ENCODE measurements at places on chromosomes 2 and 18. TPM values are rescaled to one million over a fixed set of nuclear protein-coding genes. Genes with fewer than 3 reads are reported as not detected.
A peak's percentile ranks its signal among the peaks of the same experiment; 100 is the strongest.

UGT1A4 gene
- total RNA-seq, result not detected

CPO gene
- total RNA-seq, result not detected

GRCh38 chr2:120142528-120143219 is 80.5 kb downstream of the TMEM185B start:
- no peaks in the 10 kb centered on the region for H3K27me3 ChIP-seq
- H3K36me3 ChIP-seq, result no peaks in the 10 kb centered on the region
- no peak overlapping the region for H3K4me3 ChIP-seq
- no peak overlapping the region for H3K27ac ChIP-seq
- no peak for DNase-seq

DNA sequence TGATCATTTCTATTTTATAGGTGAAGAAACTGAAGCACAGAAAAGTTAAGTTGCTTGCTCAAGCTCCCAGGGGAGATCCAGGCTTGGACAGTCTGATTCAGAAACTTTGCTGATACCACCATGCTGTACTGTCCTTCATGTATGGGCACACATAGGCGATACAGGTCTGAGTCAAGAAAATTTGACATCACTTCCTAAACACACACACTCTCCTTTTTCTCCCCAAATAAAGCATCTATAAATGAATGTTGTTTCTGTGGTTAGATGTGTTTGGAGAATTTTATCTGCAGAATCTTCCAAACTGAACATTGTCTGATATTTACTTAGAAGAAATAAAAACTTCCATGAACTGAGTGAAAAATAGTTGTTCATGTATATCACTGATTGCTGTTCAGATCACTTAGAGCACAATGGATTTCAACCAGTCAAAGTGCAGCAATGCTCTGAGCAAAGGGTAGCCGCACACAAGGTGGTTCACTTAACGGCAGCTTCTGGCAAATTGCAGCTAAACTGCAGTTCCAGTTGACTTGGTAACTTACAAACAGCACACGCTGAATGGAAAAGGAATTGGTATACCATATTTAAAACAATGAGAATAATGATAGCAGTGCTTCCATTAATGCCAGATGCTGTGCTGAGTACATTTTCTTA is 10.0 kb upstream of the AGFG1 start:
- no peak for DNase-seq
- no peaks in the 10 kb centered on the region for H3K36me3 ChIP-seq
- no peaks in the 10 kb centered on the region for H3K27me3 ChIP-seq
- H3K4me1 ChIP-seq, result no peaks in the 10 kb centered on the region
- H3K4me3 ChIP-seq, result no peak overlapping the region

GRCh38 chr18:34153711-34154110 is 71.0 kb downstream of the NOL4 start:
- H3K4me3 ChIP-seq, result peak overlapping the region; percentile 27
- H3K27ac ChIP-seq, result no peak overlapping the region
- DNase-seq, result peak; percentile 21
- H3K27me3 ChIP-seq, result peaks cover 14% of the 10 kb centered on the region
- H3K36me3 ChIP-seq, result no peaks in the 10 kb centered on the region

DNA sequence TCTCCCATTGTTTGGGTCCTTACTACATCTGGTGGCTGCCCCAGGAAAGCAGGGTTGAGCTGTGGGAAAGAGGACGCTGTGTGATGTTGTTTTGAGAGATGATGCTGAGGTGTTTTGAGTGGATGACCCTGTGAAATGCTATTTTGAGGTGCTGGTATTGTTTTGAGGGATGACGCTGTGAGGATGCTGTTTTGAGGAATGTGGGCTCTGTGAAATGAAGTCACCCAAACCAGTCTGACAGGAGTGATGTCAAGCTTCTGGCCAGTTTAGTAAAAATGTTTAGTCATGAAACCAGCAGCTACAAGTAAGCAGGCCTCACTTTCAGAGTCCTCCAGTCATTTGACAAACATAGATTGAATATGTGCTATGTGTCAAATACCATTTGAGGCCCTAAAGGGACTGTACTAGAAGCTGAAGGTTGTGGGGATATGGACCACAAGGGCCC is 16.1 kb upstream of the PUM2 start:
- no peaks in the 10 kb centered on the region for H3K36me3 ChIP-seq
- no peaks in the 10 kb centered on the region for H3K4me1 ChIP-seq
- no peak overlapping the region for H3K4me3 ChIP-seq
- H3K27me3 ChIP-seq, result peaks cover 27% of the 10 kb centered on the region

GRCh38 chr18:32881009-32881408 is 108.2 kb upstream of the KLHL14 start:
- no peaks in the 10 kb centered on the region for H3K4me1 ChIP-seq
- H3K36me3 ChIP-seq, result no peaks in the 10 kb centered on the region
- no peak overlapping the region for H3K4me3 ChIP-seq
- no peak for DNase-seq
- H3K27me3 ChIP-seq, result no peaks in the 10 kb centered on the region
- no peak overlapping the region for H3K27ac ChIP-seq

DNA sequence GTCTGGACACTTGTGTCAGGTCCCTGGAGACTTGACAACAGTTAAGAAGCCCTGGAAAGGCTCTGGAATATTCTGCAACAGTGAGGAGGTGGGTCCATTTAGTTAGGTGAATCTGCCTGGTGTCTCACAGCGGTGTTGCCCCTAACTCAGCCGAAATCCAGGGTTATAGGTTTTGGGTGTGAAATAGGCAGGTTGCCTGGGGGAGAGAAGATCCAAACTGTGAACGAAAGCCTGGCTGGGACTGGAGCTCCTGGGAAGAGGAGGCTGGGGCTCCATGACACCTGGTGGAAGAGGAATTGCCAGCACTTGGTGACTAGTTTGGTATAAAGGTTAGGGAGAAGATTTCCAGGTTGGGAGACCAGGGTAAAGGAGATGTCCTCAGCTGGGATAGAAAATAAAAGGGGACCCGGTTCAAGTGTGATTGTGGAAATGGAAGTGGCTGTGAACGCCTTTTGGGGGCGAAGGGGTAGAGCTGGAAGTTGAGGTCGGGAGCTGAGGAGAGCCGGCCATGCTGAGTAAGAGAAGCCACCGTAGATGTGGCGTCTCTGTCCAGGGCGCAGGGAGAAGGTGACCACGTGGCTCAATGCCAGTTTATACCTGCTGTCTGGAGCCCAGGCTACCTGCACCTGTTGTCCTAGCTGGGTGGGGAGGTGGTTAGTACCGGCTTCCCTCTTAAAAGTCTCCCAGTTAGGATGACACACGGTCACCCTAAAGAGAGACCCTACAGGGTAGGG is 3.0 kb upstream of the GAREM2 start:
- H3K4me3 ChIP-seq, result no peak overlapping the region
- DNase-seq, result no peak
- no peaks in the 10 kb centered on the region for H3K4me1 ChIP-seq
- no peaks in the 10 kb centered on the region for H3K36me3 ChIP-seq
- H3K27ac ChIP-seq, result no peak overlapping the region

DNA sequence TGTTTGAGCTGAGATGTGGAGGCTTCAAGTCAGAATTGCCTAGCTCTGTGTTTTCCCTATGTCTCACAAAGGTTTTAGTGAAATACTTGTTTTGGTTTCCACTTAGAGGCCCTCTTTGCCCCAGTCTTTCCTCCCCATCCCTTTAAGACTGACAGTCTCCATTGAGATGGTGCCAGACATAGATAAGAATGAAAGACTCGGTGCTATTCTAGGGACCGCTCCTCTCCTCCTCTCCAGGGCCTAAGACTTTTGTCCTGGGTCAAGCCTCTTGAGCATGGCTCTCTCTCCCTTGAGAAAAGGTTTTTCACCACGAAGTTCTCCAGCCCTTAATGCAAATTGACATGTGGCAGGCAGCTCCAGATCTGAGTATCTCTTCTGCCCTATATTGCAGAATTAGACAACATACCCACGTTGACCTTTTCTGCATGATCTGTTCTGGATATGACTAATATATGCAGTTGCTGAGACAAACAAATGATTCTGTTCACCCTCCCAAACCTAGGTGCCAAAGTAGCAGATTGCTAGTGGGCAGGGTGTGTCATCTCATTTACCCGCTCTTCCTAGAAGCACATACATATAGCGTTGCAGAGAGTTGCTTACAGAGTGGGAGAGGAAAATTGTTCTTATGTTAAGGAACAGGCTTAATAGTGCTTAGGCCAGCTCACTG is 47.5 kb upstream of the ACSL3 start:
- no peak for DNase-seq
- H3K27ac ChIP-seq, result no peak overlapping the region

DNA sequence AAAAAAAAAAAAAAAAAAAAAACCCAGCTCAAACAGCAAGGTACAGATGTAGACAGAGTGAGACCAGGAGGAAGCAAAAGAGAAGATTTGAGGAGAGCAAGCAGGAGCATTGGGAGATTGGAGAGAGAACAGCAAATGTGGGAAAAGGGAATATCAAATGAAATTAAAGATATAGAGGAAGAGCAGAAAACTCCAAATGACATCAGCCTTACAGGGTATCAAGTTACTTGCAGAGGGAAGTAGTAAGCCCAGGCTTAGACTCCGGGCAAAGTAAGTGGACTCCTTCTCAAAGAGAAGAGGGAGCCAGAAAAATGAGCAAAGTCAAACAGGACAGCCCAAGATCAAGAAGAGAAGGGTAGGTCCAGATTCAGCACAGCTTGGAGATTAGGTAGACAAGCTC is 93.3 kb upstream of the PPP1CB start:
- H3K36me3 ChIP-seq, result no peaks in the 10 kb centered on the region
- H3K4me3 ChIP-seq, result no peak overlapping the region
- peaks cover 24% of the 10 kb centered on the region for H3K4me1 ChIP-seq
- H3K27ac ChIP-seq, result no peak overlapping the region

- H3K4me1 ChIP-seq, result no peaks in the 10 kb centered on the region
- no peak overlapping the region for H3K27ac ChIP-seq
- H3K36me3 ChIP-seq, result no peaks in the 10 kb centered on the region
- no peak overlapping the region for H3K4me3 ChIP-seq
- H3K27me3 ChIP-seq, result no peaks in the 10 kb centered on the region
Measured at GRCh38 chr2:201348758-201349157, 8.4 kb downstream of the FLACC1 start.

LRATD1 gene
- total RNA-seq, result not detected

- no peaks in the 10 kb centered on the region for H3K27me3 ChIP-seq
- no peak for DNase-seq
Measured at GRCh38 chr2:86464652-86465051, 23.5 kb downstream of the KDM3A start.

DNA sequence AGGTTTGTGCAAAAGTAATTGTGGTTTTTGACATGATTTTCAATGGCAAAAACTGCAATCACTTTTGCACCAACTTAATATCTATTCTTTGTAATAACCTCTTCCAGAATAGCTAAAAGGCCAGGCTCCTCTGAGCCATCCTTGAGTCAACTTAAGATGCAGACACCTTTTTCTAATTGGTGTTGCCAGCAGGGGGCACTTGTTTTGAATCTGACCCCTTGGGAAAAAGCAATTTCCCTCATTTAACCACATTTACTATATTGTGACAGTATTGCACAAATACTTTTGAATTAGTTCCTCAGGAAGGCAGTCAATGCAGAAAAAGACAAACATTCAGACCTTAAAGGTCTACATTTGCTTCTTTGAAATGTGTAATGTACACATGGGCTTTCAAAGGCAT is 78.6 kb upstream of the GALNT5 start:
- no peaks in the 10 kb centered on the region for H3K36me3 ChIP-seq
- no peak overlapping the region for H3K27ac ChIP-seq
- DNase-seq, result no peak
- peaks cover 27% of the 10 kb centered on the region for H3K4me1 ChIP-seq
- no peak overlapping the region for H3K4me3 ChIP-seq

DNA sequence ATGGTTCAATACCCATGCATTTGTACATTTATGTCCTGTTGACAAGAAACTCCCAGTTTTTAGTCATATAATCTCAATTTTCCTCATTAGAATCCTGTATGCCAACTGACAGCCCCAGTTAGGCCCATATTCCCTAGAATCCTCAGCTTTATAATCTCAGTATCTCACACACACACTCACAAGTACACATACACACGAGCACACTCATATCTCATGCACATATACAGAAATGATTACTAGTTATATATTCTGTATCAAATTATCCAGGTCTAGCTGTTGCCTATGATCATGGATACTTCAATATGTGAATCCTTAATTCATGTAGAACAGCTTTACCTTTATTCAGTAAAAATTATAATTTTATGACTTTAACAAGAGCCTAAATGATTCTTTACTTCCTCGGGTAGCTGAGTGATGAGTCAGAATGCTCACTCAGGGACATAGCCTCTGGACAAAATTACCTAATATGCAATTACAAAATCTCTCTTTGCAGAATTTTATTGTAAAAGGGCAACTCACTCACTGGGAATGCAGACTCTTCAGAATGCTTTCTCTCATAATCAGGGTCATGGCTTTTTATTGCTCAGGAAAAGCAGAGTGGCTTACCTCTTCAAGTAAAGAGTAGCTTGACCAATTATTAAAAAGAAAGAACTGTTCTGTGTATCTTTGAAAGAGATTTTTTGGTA is 193.6 kb upstream of the PIK3C3 start:
- no peak overlapping the region for H3K4me3 ChIP-seq
- no peaks in the 10 kb centered on the region for H3K36me3 ChIP-seq
- no peak overlapping the region for H3K27ac ChIP-seq
- H3K4me1 ChIP-seq, result no peaks in the 10 kb centered on the region
- H3K27me3 ChIP-seq, result peaks cover 5% of the 10 kb centered on the region
- DNase-seq, result no peak

GRCh38 chr18:8358033-8358765 is 251.0 kb upstream of the RAB12 start:
- no peaks in the 10 kb centered on the region for H3K27me3 ChIP-seq
- H3K4me3 ChIP-seq, result no peak overlapping the region
- DNase-seq, result no peak
- H3K27ac ChIP-seq, result no peak overlapping the region

HOXD13 gene
- not detected for total RNA-seq

ATP5MC3 gene
- 201 TPM for total RNA-seq

- H3K27ac ChIP-seq, result no peak overlapping the region
- no peaks in the 10 kb centered on the region for H3K36me3 ChIP-seq
- DNase-seq, result no peak
- no peaks in the 10 kb centered on the region for H3K4me1 ChIP-seq
Measured at GRCh38 chr2:239308661-239309397, 92.0 kb downstream of the HDAC4 start.

DNA sequence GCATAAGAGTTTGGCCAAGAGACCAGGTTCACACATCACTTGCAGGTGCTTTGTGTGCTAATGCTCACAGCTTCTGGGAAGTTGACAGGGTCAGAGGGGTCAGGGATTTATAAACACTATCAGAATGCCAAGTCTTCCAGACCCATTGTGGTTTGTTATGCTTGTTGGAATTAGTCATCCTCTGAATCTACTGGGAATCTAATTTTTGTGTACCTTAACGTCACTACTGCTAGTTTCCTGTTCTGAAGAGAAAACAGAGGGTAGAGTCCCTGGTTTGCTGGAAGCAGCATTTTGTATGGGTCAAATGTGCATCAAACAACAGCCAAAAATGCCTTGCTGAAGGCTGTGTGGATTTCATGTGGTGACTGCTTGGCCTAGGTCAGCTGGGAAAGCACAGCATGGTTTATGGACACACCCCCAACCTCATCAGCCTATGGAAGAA is 33.3 kb downstream of the ANTXR1 start:
- DNase-seq, result peak; percentile 88
- peaks cover 20% of the 10 kb centered on the region for H3K4me1 ChIP-seq
- H3K36me3 ChIP-seq, result no peaks in the 10 kb centered on the region

TRIM43 gene
- total RNA-seq, result not detected

- H3K36me3 ChIP-seq, result no peaks in the 10 kb centered on the region
- H3K4me1 ChIP-seq, result no peaks in the 10 kb centered on the region
- no peaks in the 10 kb centered on the region for H3K27me3 ChIP-seq
- H3K27ac ChIP-seq, result no peak overlapping the region
- no peak for DNase-seq
Measured at GRCh38 chr18:41871229-41872000, 83.6 kb upstream of the PIK3C3 start.

Measured in endothelial cell of umbilical vein (primary cell).